ENCODE measurements at places on chromosomes 13 and 19.

- DNase-seq, result no peak
Observed at GRCh38 chr13:60572003-60572798, 175.2 kb downstream of the TDRD3 start.

GRCh38 chr13:43134868-43135267 is 111.5 kb downstream of the DNAJC15 start:
- no peak for DNase-seq

DNA sequence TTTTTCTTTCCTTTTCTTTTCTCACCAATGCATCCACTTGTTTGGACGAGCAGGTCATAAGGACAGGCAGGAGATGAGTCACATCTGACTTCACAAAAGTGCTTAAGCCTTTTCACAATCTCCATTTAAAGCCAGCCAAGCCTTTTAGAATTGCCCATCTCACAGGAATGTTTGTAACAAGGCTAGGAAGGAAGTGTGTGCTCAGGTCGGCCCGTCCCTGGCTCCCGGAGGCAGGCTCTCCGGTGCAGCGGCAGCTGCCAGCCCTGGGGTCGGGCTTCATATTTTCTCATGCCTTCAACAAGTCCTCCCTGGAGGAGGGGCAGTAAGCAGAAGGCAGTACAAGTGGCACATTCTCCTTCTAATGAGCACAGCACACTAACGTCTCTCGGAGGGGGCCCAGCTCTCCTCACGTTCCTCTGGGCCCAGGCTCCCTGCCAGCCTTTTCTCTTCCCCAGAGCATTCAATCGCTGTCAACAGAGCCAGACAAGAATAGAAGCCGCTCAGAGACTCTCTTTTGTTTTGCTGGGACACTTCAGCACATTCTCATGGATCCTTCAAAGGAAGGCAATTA is 180.5 kb downstream of the COL4A1 start:
- no peak for DNase-seq

DNA sequence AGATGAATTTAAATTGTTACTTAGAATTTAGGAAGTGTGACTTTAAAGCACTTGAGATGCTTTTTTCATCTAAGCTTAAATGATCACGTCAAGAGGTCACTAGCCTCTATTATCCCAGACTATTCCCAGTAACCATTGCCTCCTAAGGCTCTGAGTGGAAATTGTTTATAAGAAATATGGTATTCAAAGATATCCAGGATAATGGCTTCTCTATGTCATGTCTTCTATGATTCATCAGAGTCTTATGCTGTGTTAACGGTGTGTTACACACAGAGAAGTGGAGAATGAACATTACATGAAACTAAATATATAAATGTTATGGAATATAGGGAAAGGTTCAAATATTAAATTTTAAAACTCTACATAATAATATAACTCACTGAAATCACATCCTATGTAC is 79.8 kb upstream of the NBEA start:
- no peak for DNase-seq

GRCh38 chr13:50136678-50137077 is 121.4 kb downstream of the KCNRG start:
- DNase-seq, result no peak

- DNase-seq, result no peak
Observed at GRCh38 chr13:73583331-73583730, 524.5 kb downstream of the KLF5 start.

- no peak for DNase-seq
Observed at GRCh38 chr19:23698711-23699520, 11.9 kb upstream of the ZNF675 start.

GRCh38 chr19:28456252-28456651 is 756.7 kb downstream of the UQCRFS1 start:
- DNase-seq, result no peak

- DNase-seq, result no peak
Observed at GRCh38 chr19:23801803-23802202, 43.1 kb upstream of the ZNF681 start.

- DNase-seq, result no peak
Observed at GRCh38 chr19:19461306-19461670, 54.1 kb downstream of the TSSK6 start.

GRCh38 chr13:112225429-112226090 is 150.6 kb upstream of the SPACA7 start:
- no peak for DNase-seq

GRCh38 chr19:45547965-45548609 is 36.5 kb downstream of the OPA3 start:
- no peak for DNase-seq

- DNase-seq, result no peak
Observed at GRCh38 chr13:24747248-24748060, 16.5 kb upstream of the RNF17 start.

DNA sequence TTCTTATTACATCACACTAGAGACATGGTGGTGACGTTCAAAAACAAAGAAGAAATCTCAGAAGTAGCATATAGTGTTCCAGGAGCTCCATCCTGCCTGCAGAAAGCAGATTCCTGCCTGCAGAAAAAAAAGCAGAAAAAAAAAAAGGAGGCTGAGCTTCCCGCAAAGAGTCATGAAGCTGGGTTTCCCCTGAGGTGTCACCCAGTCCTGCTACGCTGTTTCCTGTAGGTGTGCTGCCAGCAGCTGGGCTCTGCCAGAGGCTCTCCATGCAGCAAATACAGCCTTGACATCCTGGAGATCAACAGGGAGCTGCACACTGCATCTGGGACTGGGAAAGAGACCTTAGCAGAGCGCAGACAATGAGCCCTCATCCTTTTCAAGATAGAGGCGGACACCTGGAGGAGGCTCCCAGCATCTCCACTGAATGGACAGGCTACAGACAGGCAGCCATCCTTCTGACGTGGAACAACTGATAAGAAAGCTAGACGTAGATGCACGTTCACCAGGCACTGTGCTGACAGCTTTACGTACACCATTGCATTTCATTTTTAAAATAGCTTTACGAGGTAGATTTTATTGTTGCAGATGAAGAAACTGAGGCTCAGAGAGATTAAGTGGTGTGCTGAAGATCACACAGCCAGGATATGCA is 350.9 kb downstream of the FOXO1 start:
- DNase-seq, result peak; percentile 71

Measured in activated CD8-positive, alpha-beta memory T cell treated with anti-CD3 and anti-CD28 coated beads, Interleukin-2, amount 50 U/mL, for 48 hours (primary cell).